ENCODE measurements at places on chromosomes 3 and 15.

GRCh38 chr15:75172284-75172820 is 29.3 kb upstream of the C15orf39 start:
- no peak for DNase-seq

DNA sequence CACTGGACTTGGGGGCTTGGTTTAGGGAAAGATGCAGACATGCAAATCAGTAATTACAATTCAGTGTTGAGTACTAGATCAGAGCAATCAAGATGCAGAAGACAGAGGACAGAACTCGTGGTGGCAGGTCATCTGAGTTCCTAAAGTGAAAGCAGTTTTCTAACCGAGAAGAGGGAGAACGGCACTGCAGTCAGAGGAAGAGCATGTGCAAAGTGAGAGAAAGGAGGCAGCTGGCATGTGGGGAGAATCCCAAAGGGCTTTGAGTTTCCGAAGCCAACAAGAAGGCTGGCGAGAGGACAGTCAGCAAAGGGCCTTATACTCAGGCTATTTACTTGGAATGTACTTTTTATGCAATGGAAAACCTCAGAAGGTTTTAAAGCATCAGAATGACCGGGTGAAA is 87.0 kb downstream of the ANP32A start:
- DNase-seq, result no peak

- DNase-seq, result no peak
These were observed 67.0 kb upstream of the SEC61A1 start for GRCh38 chr3:127985216-127985615.

- DNase-seq, result no peak
These were observed 72.9 kb downstream of the EPHA3 start for GRCh38 chr3:89180334-89180733.

- no peak for DNase-seq
These were observed 49.1 kb downstream of the RSRC1 start for GRCh38 chr3:158158969-158159368.

GRCh38 chr15:79922512-79923078 is 25.8 kb upstream of the MTHFS start:
- no peak for DNase-seq

GRCh38 chr3:117734496-117734895 is 1024.9 kb downstream of the TUSC7 start:
- DNase-seq, result peak; percentile 35

DNA sequence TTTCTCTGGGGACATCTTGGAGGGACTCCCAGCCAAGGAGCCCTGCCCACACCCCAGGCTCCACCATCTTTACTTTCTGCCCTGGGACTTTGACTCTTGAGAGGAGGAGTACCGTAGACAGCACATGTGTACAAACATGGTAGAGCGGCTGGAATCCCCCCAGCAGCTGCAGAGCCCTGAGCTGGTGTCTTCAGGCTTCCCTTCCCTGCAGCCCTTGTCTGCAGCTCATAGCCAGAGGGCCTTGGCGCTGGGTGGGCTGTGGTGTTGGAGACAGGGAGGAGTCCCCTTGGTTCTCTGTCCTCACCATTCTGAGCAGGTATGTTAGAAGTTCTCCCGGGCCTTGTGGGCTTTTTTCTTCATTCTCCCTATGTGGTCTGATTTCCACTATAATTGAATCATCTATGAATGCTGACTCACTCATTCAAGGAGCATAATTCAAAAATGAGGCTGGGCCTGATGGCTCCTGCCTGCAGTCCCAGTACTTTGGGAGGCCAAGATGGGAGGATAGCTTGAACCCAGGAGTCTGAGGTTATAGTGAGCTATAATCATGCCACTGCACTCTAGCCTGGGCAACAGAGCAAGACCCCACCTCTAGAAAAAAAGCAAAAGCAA is 97.8 kb upstream of the MEF2A start:
- DNase-seq, result no peak

- no peak for DNase-seq
These were observed 220.1 kb upstream of the PRICKLE2 start for GRCh38 chr3:64445109-64445943.

DNA sequence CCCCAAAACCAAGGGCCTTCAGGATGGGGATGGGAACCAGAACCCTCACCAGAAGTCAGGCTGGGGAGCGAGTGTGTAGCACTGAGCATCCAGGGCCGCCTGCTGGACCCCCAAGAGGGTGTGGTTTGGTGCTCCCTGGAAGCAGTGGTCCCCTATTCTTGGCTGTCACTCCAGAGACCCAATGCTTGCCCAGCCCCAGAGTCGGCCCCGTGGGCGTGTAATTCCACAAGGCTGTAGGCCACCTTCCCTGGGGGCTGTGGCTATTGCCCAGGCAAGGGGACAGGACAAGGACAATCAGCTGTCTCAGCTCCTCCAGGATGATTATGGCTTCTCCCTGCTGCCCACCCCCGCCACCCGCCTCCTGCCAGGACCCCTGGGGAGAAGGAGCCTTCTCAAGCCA is 14.5 kb downstream of the IGDCC3 start:
- no peak for DNase-seq

DNA sequence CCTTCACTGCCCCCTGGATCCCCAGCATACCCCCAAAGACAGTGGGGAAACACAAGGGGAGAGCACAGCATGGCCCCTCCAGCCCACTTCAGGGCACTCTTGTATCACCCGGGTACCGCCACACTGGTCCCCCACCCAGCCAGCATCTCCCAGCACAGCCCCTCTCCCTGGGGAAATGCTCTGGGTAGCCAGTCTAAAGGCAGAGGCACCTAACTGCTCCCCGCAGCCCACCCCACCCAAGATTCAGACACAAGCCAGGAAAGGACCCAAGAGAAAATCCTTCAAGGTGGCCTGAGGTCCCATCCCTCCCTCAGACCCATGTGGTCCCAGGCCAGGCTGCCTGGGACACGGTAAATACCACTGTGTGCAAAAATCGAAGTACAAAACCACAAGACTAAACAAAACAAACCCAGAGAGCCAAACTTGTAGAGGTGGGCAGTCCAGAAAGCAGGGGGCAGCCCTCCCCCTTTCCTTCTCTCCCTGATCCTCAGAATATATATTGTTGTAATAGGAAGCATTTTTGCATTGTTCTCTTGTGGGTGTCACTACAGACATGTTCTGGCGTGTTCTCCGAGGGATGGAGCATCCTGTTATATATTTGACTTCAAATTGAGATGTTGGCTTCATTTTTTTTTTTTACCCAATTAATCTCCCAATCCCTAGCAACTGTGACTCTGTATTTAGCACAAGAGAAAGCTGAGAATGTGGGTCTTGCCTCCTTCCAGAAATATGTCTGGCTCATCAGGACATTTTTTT is 51.7 kb downstream of the GRIP2 start:
- no peak for DNase-seq

DNA sequence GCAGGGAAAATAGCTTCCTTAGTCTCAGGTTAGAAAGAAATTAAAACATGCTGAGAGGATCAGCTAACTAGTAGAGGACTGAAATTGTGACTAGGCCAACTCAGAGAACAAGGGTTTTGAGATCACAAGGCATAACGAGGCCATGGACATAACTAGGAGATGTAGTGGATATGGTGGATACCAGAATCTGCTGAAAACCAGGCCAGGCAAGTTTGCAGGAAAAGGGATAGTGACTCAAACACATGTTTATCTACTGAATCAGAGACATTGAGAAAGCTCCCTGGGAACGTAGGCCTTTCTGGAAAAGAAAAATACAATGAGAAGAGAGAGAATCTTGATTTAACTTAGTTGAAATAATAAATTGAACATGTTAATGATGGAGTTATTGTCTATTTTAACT is 326.5 kb upstream of the GBE1 start:
- peak; percentile 79 for DNase-seq

- no peak for DNase-seq
These were observed 42.7 kb downstream of the DUT start for GRCh38 chr15:48373821-48374451.

DNA sequence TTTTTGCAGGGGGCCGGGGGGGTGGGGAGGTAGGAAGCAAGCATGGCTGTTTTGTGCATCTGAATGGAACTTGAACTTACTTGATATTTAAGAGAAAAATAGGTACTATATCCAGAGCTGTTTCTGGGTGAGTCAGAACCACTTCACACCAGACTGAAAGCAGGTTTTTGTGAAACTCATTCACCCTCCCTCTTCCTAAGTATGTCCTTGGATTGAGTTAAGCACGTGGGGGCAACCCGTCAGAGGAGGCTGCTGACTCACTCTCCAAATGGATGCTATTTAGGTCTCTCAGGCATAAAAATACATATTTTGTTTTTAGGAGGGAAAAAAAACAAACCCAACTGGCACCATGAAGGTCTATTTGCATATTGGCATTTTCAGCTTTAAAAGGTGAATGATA is 270.3 kb downstream of the RYR3 start:
- DNase-seq, result no peak

GRCh38 chr3:161389445-161390035 is 18.2 kb upstream of the SPTSSB start:
- DNase-seq, result no peak

- DNase-seq, result peak; percentile 71
These were observed 764.0 kb upstream of the DPPA4 start for GRCh38 chr3:110101361-110101760.

DNA sequence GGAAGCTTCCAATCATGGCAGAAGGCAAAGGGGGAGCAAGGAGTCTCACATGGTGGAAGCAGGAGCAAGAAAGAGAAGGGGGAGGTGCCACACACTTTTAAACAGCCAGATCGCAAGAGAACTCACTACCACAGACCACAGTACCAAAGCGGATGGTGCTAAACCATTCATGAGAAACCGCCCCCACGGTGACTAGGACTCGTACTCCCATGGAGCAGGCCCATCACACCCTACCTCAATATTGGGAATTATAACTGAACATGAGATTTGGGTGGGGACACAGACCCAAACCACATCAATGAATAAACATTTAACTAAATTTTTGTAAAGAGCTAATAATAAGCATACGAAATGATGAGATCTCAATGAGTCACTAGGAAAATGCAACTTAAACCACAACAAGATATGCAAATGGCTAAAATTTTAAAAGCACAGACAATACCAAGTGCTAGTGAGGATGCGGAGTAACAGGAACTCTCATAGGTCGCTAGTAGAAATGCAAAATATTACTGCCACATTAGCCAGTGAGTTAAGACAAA is 10.0 kb downstream of the MRPS25 start:
- DNase-seq, result no peak

DNA sequence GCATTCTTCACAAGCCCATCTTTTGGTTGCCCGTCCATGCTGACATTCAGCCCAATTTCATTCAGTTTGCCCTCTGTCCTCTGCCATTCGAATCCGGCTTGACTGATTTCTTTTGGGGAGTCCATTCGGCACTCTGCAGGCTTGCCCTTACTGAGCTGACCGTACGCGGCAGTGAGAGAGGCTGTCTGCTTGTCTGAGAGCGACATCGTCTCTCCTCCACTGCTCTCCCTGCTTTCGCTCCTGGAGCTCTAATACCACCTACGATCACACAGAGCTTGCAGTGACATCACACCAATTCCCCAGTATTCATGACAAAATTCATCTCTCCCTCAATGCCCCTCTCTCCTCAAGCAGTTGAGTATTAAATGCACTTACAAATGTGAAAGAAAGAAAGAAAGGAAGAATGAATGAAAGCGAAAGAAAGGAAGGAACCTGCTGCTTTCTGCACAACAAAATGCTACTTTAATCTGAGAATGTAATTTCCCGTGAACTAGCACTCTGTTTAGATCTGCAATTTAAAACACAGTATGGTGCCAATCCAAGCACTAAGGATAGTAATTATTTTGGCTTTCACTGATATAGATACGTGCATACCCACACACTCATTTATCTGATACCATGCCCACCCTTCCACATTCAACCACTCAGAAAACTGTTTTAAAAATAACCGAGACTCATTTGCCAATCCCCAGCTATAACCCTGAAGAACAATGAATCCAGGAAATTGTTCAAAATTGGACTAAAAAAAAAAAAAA is 89.5 kb downstream of the DHX30 start:
- no peak for DNase-seq

DNA sequence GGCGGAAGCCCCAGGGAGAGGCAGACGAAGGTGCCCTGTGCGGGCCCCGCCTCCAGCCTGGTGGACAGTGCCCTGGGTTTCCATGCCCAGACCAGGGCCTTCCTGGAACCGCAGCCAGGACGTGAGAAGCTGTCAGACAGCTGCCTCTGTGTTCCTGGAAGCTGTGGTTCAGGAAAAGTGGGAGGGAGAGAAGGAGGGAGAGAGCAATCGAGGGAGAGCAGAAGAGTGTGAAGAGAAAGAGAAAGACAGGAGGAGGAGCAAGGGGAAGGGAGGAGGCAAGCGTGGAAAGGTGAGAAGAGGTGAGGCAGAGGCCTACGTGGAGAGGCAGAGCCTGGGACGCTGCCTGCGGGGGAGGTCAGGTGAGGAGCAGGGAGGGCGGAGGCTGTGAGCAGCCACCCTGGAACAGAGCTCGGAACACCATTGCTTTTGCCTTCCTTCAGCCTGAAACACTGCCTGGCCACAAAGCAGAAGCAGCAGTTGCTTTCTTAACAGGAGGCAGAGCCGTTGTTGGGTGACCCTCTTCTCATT is 18.6 kb downstream of the ZDHHC19 start:
- no peak for DNase-seq

GRCh38 chr15:60614862-60615771 is 136.2 kb upstream of the ICE2 start:
- no peak for DNase-seq

GRCh38 chr15:60460931-60461330 is 18.0 kb downstream of the ICE2 start:
- no peak for DNase-seq

- DNase-seq, result no peak
These were observed 18.4 kb upstream of the CCR2 start for GRCh38 chr3:46335541-46335940.

DNA sequence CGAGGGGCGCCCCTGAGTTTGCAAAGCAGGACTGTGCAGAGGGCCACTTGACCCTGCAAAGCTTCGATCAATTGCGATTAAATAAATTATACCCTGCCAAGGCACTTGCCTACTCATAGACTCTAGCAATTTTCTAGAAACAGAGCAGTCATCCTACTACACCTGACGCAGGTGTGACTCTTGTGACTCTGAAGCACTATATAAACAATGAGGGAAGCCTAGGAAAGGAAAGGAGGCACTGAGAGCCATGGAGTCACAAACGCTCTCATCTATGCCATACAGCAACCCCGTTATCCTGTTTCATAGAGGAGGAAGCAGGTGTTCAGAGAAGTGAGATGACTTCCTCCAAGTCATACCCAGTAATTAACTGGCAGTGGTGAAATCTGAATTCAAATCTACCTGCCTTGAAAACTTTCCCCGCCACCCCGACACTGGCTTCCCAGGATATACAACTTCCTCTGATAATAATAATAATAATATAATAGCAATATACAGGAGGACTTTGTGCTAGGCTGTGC is 14.4 kb downstream of the ARHGEF3 start:
- DNase-seq, result no peak

GRCh38 chr3:127462111-127462655 is 128.3 kb downstream of the TPRA1 start:
- DNase-seq, result no peak

GRCh38 chr3:69174871-69175737 is 52.7 kb upstream of the LMOD3 start:
- no peak for DNase-seq

GRCh38 chr3:164459521-164460151 is 618.7 kb downstream of the SI start:
- no peak for DNase-seq

- DNase-seq, result peak; percentile 90
These were observed at the start of gene LZTFL1 for GRCh38 chr3:45841757-45842491. LZTFL1 (minus strand) TSS chr3:45842119; CDS start chr3:45841991, 128 bp downstream.
